ENCODE measurements at places on chromosomes 6 and 20.
A peak's percentile ranks its signal among the peaks of the same experiment; 100 is the strongest.

- DNase-seq = peak; percentile 56
These were observed 18.0 kb upstream of the CSNK2A1 start for GRCh38 chr20:561437-562231.

DNA sequence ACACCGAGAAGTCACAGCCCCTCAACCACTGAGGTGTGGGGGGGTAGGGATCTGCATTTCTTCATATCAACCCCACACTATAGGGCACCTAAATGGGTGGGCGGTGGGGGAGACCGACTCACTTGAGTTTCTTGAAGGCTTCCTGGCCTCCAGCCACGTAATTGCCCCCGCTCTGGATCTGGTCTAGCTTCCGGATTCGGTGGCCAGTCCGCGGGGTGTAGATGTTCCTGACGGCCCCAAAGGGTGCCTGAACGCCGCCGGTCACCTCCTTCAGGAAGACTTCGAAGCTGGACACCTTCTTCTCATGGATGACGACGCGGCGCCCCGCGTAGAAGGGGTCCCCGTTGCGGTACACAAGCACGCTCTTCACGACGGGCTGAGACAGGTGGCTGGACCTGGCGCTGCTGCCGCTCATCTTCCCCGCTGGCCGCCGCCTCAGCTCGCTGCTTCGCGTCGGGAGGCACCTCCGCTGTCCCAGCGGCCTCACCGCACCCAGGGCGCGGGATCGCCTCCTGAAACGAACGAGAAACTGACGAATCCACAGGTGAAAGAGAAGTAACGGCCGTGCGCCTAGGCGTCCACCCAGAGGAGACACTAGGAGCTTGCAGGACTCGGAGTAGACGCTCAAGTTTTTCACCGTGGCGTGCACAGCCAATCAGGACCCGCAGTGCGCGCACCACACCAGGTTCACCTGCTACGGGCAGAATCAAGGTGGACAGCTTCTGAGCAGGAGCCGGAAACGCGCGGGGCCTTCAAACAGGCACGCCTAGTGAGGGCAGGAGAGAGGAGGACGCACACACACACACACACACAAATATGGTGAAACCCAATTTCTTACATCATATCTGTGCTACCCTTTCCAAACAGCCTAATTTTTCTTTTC, at the start of gene DCDC2:
Gene DCDC2, minus strand, starts transcription at position 724 of the 883 bp plus-strand sequence. Its CDS starts 309 bp downstream, at position 415.
- DNase-seq = no peak

DNA sequence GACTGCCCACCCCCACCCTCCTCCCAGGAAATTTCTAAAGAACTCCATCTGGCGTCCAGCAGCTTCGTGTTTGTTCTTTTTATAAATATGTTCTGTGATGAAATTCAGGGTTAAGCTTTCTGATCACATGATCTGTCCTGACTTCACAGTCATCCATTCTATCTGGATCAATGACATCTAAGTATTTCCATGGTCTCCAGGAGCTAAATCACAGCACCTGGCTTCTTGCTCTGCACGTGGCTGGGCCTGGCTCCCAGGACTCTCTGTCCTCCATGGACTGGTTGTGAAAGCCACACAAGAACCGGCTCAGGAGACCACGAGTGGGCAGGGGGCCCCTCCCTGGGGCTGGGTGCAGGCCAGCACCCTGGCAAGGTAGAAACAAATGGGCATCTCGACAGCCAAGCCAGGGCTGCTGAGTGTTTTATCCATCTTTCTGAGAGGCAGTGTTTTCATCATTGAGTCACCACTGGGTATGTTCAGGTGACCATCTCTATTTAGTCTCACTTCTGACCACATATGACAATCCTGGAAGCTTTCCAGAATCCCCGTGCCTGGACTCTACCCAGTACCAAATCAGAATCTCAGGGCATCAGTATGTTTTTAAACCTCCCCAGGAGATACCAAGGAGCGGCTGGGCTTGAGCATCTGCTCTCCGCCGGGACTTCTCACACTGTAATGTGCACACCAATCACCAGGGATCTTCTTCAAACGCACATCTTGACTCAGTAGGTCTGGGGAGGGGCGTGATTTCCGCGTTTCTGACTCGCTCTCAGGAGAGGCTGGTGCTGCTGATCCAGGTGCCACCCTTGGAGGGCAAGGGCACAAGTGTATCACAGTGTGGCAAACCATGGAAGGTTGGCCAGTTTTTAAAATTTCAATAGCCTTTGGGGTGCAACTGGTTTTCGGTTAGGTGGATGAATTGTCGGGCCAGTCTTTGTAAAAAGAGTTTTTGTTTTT, 31.6 kb upstream of the PXDC1 start:
- no peak for DNase-seq

DNA sequence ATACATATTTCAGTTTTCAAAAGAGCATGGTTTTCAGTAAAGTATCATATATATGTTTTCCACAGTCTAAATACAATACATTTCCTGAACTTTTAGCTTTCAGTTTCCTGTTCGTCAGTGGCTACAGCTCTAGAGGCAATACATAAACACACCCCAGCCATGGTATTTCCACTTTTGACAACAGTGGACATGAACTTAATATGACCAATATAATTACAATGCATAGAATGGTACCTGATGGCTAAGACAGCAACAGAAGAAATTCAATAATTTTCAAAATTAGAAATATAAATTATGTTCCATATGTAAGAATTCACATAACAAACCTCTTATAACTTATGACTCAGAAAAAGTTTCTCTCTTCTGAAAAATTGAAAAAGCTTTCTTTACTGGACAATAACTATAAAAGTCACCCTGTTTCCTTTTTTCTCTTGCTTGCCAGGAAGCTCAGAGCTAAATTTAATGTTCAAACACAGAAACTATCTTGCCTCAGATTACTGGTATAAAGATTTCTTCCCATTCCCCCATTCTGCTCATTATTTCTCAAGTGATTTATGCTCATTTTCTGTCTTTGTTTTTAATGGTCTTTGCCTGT, 19.2 kb downstream of the FKBP5 start:
- DNase-seq = peak; percentile 66

GRCh38 chr6:79168695-79168980, 65.8 kb downstream of the HMGN3 start:
- DNase-seq = peak; percentile 12

DNA sequence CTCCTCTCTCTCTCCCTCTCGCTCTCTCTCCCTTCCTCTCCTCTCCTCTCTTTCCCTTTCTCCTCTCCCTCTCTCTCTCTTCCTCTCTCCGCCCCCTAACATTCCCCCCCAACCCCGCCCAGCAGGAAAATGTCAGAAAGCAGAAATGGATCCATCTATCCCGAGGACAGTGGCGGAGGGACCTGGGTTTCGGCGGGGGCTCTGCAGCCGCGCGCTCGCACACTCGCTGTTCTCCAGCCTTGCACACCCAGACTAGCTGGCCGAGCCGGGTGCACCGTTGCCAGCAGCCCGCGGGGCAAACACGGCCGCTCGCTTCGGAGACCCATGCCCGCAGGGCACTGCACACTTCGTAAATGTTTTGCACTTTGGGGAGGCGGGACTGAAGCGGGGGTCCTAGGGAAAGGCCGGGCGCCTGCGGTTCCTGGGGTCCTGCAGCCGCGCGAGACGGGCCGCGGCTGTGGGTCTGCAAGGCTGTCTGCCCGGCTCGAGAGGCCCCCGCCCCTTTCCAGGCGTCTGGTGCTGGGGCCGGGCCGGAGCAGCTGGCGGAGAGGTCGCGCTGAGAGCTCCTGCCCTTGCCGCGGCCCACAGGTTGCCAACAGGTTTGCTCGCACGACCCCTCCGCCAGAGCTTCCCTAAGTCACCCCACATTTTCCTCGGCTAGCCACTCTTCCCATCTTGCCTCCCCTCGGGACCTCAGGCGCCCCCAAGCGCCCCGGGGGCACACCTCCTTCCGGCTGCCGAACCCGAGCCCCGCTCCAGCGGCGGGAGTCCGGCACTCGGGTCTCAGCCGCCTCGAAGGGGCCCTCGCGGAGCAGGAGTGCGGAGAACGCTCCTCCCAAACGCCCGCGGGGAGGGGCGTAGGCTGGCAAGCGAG, 818 bp upstream of the MDGA1 start:
- no peak for DNase-seq

GRCh38 chr6:83311231-83311630, 118.1 kb downstream of the RWDD2A start:
- no peak for DNase-seq

DNA sequence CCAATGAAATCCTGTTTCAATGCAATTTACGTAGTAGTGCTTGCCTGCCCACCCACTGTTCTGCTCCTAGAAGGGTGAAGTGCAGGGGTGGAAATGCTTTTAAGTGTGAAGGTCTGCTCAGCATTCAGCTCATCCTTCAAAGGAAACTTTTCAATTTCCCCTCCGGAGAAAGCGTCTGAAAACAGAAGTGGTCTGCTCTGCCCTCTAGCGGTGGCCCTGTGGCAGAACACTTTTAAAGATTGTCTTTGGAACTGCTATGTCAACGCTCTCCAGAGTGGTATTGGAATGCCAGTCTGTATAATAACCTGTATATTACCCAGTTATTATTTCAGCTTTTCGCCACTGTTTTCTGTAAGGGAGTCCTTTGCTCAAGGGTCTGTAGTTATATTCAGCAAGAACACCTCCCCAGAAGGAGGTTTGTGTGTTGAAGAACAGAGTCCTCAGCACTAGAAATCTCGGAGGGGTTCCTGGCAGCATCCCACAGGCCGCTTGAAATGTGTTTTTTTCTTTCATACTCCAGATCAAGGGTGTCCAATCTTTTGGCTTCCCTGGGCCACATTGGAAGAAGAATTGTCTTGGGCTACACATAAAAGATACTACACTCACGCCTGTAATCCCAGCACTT, 63.1 kb upstream of the KLHL31 start:
- DNase-seq = peak; percentile 33

DNA sequence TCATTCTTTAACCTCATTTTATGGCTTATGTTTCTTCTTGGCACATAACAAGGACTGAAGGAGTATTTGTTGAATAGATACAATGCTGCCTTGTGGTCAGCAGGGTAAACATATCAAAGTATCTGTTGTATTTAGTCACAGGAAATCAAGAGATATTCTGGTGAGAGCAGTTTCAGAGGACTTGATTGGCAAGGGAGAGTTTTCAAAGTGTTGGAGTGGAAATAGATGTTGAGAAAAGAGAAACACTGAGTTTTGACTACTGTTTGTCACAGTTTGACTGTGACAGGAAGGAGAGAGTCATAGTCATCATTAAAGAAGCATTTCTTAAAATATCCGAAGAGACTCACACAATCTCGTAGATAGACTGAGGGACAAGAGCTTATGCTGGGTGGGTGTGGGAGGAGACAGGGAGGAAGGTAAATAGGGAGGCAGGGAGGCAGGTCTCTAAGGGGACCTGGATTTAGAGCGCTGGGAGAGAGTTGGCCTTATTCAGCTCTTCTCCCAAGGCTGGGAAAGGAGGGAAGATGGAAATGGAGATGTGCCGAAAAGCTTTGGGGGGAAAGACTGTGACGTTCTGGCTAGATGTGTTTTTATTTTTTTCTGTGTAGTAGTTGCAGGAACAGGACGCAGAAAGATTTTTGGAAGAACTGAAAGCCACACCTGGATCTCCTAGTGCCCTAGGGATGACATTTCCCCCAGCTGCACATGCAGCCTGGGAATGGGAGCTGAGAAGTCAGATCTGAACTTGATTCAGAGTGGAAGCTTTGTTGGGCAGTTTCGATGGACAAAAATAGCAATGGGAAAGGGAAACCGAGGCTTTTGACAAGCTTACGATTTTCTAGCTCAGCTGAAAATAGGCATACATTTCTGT, 65.0 kb upstream of the IFNGR1 start:
- peak; percentile 28 for DNase-seq

DNA sequence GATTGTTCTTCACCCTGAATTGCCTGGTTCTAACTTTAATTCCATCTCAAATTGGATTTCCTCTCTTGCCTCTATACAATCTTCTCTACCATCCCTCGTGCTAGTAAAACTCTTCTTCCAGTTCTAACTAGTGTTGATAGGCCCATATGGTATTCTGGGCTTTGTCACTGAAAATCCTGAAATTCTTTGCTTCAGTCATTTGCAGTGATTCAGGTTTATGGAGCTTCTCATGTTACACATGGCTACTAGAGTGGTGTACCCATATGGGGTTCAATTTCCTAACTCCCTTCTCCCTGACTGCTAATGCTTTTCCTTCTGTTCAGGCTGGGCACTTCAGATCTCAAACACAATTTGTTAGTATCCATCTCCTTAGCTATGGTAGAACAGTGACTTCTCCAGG, 956.6 kb downstream of the KIF16B start:
- DNase-seq = peak; percentile 9

- DNase-seq = no peak
These were observed 58.3 kb downstream of the GNAS-AS1 start for GRCh38 chr20:58792426-58792825.

GRCh38 chr20:16063881-16064280, 509.4 kb downstream of the KIF16B start:
- DNase-seq = no peak

GRCh38 chr6:75130784-75131183, 75.1 kb downstream of the COL12A1 start:
- no peak for DNase-seq

DNA sequence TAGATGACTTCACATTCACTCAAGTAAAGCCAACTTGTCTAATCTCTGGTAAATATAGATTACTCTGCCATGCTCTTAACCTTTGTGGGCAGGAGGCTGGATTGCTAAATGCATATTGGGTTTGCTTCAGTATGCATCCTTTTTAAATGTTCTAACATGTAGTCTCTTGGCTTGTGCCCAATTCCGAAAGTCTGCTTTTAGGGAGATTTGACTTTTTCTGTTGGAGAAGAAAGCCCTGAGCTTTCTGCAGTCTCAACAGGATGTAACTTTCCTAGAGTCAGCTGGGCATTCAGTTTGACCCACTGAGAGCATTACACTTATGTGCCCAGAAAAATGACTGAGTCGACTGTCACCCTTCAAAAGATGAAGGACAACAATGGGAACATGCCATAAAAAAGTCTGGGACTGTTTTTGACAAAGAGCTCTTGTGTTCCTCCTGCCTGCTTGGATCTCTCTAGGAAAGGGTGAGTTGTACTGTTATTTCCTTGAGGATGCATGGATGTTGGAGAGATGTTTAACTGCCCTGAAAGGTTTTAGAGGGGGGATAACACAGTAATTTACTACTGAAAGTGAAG, 299.4 kb downstream of the ZFAND3 start:
- DNase-seq = no peak

DNA sequence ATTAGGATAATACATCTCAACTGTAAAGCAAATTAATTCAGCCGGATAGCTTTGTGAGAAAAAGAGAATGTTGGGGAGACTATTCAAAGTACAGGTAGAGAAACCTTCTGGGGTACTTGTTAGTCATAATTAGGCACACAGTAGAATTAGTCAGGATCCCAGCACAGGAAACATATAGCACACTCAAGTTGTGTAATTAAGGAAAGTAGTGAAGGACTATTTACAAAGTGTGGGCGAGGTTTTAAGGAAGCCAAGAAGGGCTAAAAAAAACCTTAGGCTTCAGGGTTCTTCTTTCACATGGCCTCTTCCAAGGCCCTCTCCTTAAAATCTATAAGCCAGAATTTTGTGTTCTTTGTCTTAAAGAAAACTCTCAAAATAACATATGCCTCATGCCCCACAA, 126.7 kb downstream of the RTN4IP1 start:
- DNase-seq = no peak

GRCh38 chr20:17679941-17680835, 1.9 kb downstream of the RRBP1 start:
- peak; percentile 56 for DNase-seq

GRCh38 chr6:97427648-97428047, 144.6 kb upstream of the MMS22L start:
- no peak for DNase-seq

All from brain microvascular endothelial cell (primary cell).